ENCODE measurements at places on chromosomes 16 and 17. TPM values are rescaled to one million over a fixed set of nuclear protein-coding genes. Genes with fewer than 3 reads are reported as not detected.

SEZ6L2 gene
- total RNA-seq, result 2.5 TPM

GSG1L gene
- 0.63 TPM for total RNA-seq

MSL1 gene
- 32.0 TPM for total RNA-seq

MYH3 gene
- under 0.01 TPM for total RNA-seq

GOSR2 gene
- 42.6 TPM for total RNA-seq

SSTR5 gene
- 0.38 TPM for total RNA-seq

CSH1 gene
- not detected for total RNA-seq

RGS11 gene
- total RNA-seq, result 0.38 TPM

ULK2 gene
- total RNA-seq, result 23.9 TPM

CRHR1 gene
- total RNA-seq, result not detected

KRT33B gene
- not detected for total RNA-seq

LPO gene
- total RNA-seq, result not detected

AHSP gene
- not detected for total RNA-seq

USP31 gene
- total RNA-seq, result 15.0 TPM

KCNJ18 gene
- total RNA-seq, result not detected

AGRP gene
- not detected for total RNA-seq

PRR35 gene
- total RNA-seq, result not detected

CCDC200 gene
- not detected for total RNA-seq

GJD3 gene
- total RNA-seq, result 1.8 TPM

SYNGR3 gene
- 1.3 TPM for total RNA-seq

NDEL1 gene
- 35.5 TPM for total RNA-seq

PMP22 gene
- total RNA-seq, result 30.8 TPM

QRICH2 gene
- total RNA-seq, result 5.6 TPM

SPECC1 gene
- total RNA-seq, result 1.0 TPM

GPR179 gene
- total RNA-seq, result not detected

TUBB3 gene
- total RNA-seq, result 137 TPM

TEKT5 gene
- total RNA-seq, result not detected

CNTROB gene
- 13.2 TPM for total RNA-seq
